ENCODE measurements at places on chromosomes 6 and 20.

DNA sequence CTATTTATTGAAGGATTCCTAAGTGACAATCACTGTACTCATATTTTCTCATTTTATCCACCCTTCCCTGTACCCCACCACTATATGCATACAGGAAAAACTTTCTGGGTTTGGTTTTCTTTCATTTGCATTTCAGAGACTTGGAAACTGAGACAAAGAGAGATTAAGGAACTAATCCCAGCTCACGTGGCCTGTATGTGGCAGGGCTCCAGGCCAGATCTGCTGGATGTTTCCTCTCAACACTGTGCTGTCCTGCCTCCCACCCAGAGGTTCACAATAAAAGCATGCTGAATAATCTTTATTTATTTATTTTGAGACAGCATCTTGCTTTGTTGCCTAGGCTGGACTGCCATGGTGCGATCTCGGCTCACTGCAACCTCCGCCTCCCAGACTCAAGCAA, 50.2 kb downstream of the CEP162 start:
- no peak for DNase-seq

DNA sequence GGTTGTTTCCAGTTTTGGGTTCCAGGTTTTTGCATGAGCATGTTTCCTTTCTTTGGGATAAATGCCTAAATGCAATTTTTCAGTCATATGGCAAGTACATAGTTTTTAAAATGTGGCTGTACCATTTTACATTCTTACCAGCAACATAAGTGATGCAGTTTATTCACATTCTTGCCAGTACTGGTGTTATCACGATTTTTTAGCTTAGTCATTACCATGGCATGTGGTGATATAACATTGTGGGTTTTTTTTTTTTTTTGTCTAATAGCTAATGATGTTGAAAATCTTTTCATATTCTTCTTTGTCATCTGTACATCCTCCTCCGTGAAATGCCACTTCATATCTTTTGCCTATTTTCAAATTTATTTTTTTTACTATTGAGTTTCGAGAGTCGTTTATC, 2.9 kb upstream of the TDRD6 start:
- no peak for DNase-seq

GRCh38 chr6:162973980-162974379, 246.2 kb downstream of the PACRG start:
- no peak for DNase-seq

DNA sequence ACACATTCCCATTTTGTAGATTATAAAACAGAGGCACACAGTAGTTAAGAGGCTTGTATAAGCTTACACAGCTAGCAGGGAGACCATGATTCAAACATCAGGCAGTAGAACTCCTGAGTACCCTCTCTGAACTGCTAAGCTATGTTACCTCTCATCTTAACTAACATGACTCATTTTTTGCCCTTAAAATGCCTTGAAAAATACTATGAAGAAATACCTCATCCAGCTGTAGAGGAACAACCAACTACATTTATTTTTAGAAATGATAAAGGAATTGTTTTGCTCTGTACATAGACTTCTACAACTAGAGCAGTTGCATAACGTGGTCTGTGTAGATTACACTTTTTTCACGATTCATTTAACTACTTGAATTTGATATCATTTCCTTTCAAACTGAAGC, 102.1 kb downstream of the FLRT3 start:
- no peak for DNase-seq

- no peak for DNase-seq
These were observed 38.0 kb downstream of the YTHDF1 start for GRCh38 chr20:63177785-63178445.

Measured in SW480 (cell line).